ENCODE measurements at places on chromosomes 6 and 20.

- no peak for DNase-seq
Observed at GRCh38 chr6:120378582-120379220, 955.6 kb downstream of the TBC1D32 start.

GRCh38 chr20:53287357-53288042 lies 306.1 kb downstream of the ZNF217 start:
- DNase-seq, result no peak

DNA sequence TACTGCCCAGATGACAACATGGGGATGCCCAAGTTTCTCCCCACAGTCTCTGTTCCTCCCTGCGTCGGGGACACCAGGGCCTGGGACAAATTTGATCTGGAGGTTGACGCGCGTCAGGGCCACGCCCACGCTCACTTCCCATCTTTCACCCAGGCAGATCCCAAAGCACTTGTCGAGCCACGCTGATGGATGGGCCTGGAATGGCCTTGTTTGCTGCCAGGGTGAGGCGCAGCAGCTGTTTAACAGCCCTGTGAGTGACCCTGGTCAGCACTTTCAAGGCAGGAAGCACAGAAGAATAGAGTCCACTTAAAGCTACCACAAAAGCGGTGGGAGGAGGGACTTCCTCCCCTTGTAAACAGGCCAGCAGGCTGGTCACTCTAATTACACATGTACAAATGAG lies 324.7 kb upstream of the JARID2 start:
- DNase-seq, result no peak

DNA sequence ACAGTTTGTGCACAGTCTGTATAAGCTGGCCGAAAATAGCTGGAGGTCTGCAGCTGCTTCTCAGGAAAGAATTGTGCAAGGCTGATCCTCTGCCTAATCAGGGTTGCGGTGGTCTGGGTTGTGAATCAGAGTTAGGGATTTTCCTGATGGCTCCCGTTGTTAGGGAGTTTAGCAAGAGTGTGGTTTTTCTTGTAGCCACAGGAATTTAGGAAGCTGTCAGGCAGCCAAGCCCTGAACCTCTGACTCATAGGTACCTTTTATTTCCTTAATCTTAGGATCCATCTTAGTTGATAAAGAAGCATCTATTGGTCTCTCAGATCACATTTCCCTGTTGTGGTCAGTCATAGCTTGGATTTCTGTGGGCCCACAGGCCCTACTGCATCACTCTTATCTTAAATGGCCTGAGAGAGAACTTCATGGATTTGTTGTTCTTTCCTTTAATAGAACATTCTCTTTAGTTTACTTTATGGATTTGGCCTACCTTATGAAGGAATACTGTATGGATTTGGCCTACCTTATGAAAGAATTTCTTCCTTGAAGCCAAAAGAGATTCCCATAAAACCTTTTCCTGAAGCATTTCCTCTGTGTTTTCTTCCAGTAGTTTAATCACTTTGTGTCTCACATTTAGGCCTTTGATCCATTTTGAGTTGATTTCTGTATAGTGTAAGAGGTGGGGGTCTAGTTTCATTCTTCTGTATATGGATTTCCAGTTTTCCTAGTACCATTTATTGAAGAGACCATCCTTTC lies 10.3 kb downstream of the KIF25 start:
- no peak for DNase-seq

DNA sequence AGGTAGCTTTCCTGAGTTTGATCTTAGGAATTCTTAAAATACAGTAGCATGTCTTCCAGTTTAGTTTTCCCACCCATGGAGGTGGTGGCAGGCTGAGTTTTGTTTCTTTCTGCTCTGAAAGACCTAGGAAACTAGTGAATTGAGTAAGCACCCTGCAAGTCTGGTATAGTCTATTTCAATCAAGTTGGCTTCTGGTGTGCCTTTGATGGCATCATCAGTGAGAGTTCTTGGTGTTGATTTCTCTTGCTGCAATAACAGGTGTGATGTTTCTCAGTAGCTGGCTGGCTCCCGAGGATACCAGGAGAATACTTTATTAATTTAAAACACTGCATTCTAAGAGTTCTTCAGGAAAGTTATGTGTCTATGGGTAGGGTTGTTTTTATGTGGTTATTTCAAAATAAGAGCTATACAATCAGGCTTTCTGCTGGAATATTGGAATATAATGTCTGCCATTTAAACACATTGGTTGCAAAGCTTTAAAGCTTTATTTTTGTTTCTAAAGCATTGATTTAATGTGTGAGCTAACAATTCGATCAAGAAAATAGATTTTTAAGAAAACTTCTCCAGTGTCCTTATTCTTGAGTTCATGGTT lies 19.0 kb downstream of the VAPB start:
- no peak for DNase-seq

GRCh38 chr6:148470156-148470555 lies 127.5 kb downstream of the SASH1 start:
- DNase-seq, result no peak

GRCh38 chr20:36984257-36984638 lies 32.7 kb upstream of the SAMHD1 start:
- no peak for DNase-seq

GRCh38 chr6:19839788-19840187 lies 2.6 kb downstream of the ID4 start:
- DNase-seq, result no peak

GRCh38 chr20:17848249-17849048 lies 120.1 kb downstream of the SNX5 start:
- DNase-seq, result no peak

GRCh38 chr20:62519826-62520225 lies 44.0 kb upstream of the GATA5 start:
- DNase-seq, result no peak

- no peak for DNase-seq
Observed at GRCh38 chr6:159914565-159914923, 23.8 kb downstream of the MAS1 start.

DNA sequence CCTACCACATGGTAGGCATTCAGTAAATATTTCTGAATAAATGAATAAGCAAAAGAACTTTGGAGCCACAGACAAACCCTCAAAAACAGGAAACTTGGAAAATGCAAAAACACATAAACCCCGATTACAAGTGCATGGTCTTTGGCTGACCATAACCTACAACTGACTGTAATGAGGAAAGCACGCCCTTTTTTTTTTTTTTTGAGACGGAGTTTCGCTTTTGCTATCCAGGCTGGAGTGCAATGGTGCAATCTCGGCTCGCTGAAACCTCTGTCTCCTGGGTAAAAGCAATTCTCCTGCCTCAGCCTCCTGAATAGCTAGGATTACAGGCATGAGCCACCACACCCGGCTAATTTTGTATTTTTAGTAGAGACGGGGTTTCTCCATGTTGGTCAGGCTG lies 11.9 kb upstream of the LATS1 start:
- no peak for DNase-seq

DNA sequence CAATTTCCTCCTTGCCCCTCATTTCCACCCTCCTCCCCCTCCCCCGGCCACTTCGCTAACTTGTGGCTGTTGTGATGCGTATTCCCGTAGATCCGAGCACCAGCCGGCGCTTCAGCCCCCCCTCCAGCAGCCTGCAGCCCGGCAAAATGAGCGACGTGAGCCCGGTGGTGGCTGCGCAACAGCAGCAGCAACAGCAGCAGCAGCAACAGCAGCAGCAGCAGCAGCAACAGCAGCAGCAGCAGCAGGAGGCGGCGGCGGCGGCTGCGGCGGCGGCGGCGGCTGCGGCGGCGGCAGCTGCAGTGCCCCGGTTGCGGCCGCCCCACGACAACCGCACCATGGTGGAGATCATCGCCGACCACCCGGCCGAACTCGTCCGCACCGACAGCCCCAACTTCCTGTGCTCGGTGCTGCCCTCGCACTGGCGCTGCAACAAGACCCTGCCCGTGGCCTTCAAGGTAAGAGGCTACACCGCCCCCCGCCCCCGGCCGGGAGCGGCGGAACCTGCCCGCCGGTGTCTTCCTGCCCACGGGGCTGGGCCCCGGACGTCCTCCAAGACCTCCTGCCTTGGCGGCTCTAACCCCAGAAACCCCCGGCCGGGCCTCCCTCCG lies 44.9 kb upstream of the SUPT3H start:
- DNase-seq, result peak; percentile 59

- DNase-seq, result no peak
Observed at GRCh38 chr20:60768216-60768615, 483.8 kb upstream of the CDH4 start.

DNA sequence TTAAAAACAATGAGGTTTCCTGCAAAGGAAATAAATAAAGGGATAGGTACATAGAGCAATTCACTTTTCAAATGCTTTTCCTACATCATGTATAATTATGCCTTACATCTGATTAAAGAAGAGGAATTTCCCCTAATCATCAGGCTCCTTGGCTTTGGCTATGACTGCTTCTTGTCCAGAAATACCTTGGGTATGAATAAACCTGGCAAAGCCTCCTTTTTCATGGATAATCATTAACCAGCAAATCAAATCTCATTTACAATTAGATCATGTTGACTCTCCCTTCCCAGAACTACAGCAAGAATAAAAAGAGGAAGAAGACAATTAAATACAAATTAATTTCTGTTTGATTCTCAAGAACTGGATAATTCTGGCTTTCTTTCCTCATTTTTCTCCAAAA lies 58.0 kb upstream of the CD2AP start:
- DNase-seq, result no peak

GRCh38 chr6:86765211-86765610 lies 172.1 kb upstream of the HTR1E start:
- DNase-seq, result no peak

DNA sequence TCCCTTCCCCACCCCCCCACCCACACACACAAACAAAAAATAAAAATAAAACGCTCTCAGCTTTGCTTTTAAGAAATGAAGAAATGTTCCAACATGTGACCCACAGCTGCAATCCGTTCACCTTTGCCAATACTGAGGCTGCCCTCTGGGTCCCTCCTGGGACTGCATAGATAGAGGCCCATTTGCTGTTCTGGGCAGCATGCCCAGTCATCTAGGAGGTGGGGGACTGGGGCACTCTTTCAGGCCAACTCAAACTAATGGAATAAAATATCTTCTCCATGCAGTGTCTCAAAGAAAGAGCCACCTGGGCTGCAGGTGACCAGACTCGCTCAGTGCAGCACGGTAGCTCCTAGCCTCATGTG lies 79.9 kb downstream of the SLC22A3 start:
- DNase-seq, result peak; percentile 14

DNA sequence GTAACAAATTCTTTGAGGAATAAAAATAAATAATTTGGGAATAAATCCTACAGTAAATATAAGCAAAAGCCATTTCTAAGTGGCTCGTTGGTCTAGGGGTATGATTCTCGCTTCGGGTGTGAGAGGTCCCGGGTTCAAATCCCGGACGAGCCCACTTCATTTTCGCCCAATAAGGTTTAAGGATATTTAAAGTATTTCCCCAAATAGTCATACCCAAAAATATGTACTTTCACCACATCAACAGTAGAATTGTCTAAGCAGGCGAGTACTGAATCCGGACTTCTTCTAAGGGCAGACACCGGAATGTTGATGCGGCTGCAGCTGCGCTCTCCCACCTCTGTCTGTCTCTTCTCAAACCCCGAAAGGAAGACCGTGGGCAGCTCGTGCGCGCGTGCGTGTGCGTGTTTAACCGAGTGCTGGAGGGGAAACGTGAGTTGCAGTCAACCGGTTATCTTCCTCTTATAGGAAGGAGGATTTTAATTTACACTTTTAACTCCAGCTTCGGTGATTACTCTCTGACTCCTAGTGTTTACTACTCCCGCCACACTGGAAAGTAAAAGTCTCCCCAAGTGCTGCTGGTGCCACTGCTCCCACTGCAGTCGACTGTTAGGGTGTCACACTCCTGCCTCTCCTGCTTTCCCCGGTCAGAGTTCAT lies 155.7 kb upstream of the PRSS16 start:
- no peak for DNase-seq

- DNase-seq, result peak; percentile 77
Observed at GRCh38 chr6:37691904-37692806, 5.5 kb downstream of the MDGA1 start.

DNA sequence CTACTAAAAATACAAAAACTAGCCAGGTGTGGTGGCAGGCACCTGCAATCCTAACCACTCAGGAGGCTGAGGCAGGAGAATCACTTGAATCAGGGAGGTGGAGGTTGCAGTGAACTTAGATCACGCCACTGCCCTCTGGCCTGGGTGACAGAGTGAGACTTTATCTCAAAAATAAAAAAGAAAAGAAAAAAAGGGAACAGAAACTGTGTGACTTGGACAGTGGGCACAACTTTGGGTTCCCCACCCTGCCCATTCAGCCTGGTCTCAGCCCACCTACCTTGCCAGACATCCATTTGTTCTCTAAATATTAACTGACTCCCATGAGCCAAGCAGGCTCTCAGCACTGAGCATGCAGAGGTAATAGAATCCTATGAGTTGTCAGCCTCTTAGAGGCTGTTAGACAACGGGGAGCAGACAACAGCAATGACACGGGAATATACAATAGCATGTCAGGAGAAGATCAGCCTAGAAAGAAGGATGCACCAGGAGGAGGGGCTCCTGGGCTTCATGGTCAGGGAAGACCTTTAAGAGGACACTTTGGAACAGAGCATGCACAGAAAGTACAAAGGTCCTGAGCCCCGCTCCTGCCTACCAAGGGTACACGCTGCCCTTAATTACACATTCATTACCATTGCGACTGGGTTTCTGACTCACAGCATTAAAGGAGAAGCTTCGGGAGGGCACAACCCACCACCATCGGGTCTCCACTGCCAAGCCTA lies 20.0 kb downstream of the FAM209B start:
- no peak for DNase-seq

GRCh38 chr20:34165018-34165619 lies 53.1 kb upstream of the EIF2S2 start:
- DNase-seq, result no peak

DNA sequence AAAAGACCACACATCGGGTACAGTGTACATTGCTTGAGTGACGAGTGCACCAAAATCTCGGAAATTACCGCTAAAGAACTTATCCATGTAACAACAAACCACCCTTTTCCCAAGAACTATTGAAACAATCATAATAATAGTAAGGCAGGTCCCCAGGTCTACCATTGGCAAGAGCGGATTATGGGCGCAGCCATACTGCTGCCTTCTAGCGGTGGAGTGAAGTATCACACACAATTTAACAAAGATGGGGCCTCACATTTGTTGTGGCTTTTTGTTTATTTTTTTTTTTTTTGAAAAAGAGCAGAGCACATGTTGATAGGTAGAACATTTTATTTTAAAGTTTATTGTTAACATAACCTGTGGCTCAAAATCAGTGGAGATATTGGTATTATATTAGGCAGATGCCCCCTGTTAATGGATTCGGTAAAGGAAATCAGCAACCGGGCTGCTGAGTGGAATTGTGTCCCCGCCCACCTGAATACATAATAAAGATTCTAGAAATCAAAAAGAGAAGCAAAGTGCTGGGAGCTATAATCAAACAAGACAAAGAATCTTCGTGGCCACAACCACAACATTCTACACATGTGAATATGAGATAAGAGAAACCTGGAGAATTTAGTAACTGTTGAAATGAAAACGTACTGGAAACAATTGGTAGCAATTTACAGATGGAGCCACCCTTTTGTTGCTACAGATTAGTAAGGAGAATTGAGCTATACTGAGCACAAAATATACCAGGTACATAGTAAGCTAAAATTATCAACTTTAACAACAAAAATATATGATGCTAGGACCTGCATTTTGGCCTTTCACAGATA lies 94.2 kb upstream of the EXOC2 start:
- no peak for DNase-seq

Data from caudate nucleus (tissue), 63 donors.